ENCODE measurements at places on chromosomes 5 and 9.

DNA sequence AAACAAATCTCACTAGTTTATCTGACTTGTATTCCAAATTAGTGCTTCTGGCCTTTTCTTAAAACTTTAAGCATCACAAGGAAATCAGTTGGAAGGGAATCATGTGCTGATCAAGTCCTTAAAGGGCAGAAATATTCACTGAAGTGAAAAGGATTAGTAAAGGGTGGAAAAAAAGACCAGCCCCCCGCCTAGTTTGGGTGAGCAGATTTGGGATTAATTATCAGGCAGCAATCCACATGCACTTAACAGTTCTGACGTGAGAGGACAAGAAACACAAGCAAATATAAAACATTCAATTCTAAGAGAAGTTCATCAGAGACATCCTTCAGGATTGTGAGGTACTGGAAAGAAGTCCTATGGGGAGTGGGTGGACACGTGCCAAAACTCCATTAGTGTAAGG is at the start of gene TYRP1:
Gene TYRP1 (plus strand): TSS at position 245 of the 400 bp plus-strand sequence. CDS start 612 bp downstream, outside the sequence.
- no peak for DNase-seq

DNA sequence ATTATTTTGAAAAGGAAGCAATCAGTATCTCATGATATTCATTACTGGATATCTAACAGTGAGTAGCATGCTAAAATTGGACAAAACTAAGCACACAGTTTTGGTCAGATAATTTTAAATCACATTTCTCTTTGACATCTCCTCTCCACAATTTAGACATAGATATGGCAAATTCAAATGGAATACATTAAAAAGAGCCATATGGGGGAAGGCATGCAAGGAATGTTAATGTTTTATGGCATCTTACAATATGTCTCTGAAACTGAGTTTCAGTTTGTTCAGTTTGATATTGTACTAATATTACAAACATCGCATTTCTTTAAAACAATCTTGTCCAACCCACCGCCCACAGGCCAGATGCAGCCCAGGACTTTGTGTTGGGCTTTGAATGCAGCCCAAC is 151.0 kb downstream of the HTR1A start:
- DNase-seq, result no peak

GRCh38 chr5:119397518-119398380 is 41.9 kb downstream of the TNFAIP8 start:
- peak; percentile 23 for DNase-seq

DNA sequence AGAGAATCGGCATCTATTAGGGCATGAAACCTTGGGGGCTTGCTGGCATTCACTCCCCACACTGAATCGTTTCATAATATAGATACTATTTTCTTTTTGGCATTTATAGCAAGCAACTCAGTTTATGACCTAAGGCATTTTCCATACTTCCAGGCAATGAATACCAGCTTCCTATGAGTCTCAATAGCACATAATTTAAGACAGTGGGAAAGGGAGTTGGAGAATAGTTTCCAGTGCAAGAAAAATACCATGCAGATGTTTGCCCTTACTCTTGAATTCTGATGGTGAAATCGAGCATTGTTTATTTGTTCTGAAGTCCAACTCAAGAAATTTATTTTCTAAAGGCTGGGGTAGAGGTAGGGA is 175.8 kb upstream of the KLF9 start:
- DNase-seq, result no peak

DNA sequence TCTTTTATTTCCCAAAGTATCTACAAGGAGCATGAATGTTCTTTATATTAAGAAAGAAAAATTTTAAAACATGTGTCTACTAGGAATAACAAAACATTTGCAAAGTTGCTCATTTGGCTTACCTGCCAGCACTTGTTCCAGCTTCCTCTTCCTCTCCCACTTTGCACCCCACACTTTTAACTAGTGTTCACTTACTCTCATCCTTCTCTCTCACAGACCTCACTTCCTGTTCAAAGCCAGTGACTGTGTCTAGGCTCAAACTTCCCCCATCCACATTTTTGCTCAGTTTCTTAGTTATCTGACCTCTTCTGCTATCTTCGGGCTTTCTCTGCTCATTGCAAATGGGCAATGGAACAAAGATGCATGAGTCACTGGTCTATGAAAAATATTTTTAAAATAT is 512.2 kb upstream of the ZNF462 start:
- DNase-seq, result no peak

DNA sequence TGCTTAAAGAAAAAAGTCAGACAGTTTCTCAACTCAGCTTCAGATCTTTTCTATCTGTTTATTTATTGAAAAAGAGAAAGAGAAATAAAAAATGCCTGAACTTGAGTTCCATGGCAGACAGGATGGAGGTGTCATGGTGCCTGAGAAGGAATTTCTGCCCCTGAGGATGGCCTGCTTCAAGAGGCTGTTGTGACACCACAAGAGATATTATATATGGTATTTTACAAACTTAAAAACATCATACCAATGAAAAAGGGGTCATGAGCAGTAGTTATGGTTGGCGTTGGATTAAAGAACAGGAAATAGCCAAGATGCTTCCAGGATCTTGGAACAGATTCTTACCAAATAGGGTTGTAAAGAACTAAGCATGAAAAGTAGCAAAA is 344.6 kb downstream of the GLIS3 start:
- DNase-seq, result no peak

DNA sequence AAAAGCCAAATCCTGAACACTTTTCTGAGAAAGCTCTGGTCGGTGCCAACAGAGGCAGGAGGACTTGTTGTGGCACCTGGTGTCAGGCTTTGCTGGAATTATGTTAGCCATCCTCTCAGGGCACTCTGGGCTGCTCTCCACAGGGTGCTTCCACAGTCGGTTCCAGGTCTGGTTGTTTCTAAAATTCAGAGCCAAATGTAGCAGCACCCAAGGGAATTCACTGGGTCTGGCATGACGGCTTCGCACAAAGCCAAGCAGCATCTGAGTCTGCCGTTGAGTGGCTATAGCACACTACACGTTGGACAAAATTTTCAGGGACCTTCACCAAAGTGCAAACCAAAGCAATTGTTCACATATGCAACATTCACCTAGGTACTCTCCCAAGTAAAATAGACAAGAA is 110.2 kb downstream of the PJA2 start:
- no peak for DNase-seq

DNA sequence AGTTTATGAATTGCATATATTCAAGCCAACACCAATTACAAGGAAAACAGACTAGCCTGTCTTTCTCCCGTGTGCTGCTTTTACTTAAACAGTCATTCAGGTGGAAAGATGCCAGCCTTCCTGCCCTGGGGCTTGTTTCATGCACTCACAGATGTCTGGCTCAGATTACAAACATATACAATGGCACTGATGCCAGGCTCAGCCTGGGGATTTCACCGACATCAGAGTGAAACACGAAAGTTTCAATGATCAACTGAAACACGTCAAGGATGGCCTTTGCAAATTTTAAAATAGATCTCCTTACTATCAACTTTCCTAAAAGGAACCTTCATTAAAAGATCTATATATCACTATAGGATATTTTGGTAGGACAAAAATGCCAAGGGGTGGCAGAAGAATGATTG is 1576.5 kb downstream of the EFNA5 start:
- no peak for DNase-seq

GRCh38 chr9:14554886-14555285 is 138.3 kb downstream of the ZDHHC21 start:
- DNase-seq, result no peak

Measured in GM13977 (cell line).